Bronchial smooth muscle cell (primary cell): ENCODE measurements at places on chromosomes 16 and 17. TPM values are rescaled to one million over a fixed set of nuclear protein-coding genes. Genes with fewer than 3 reads are reported as not detected.

Gene CFAP119
- total RNA-seq: 0.69 and 1.6 TPM in 2 replicates

Gene RASL10B
- total RNA-seq: 1.1 and 1.3 TPM in 2 replicates

Gene STXBP4
- 4.0 and 5.4 TPM in 2 replicates for total RNA-seq

Gene REXO5
- total RNA-seq: 5.7 TPM in 2 replicates

Gene KCTD11
- total RNA-seq: 4.6 and 5.4 TPM in 2 replicates

Gene KCTD19
- total RNA-seq: not detected in 2 replicates

Gene EME1
- total RNA-seq: 0.52 and 0.79 TPM in 2 replicates

Gene ASPHD1
- 2.1 and 6.8 TPM in 2 replicates for total RNA-seq

Gene KRT34
- total RNA-seq: not detected in 2 replicates

Gene MYH2
- not detected in 2 replicates for total RNA-seq

Gene FZD2
- 17.2 and 18.1 TPM in 2 replicates for total RNA-seq

Gene CDH1
- 0.16 and 0.52 TPM in 2 replicates for total RNA-seq

Gene BOLA2
- 23.9 and 24.4 TPM in 2 replicates for total RNA-seq

Gene KRT17
- 4.9 and 35.8 TPM in 2 replicates for total RNA-seq

Gene CCL7
- not detected in 2 replicates for total RNA-seq

Gene OXLD1
- total RNA-seq: 37.0 and 39.0 TPM in 2 replicates

Gene C16orf92
- not detected in 2 replicates for total RNA-seq

Gene GRAPL
- 0.16 TPM in 1 of 2 replicates, not detected in the other for total RNA-seq

Gene HCRT
- not detected in 2 replicates for total RNA-seq

Gene ARL5C
- total RNA-seq: under 0.01 TPM in 1 of 2 replicates, not detected in the other
